ENCODE measurements at places on chromosomes 2 and 18.

GRCh38 chr2:49959961-49960553 is 805.7 kb upstream of the FSHR start:
- no peak for DNase-seq

DNA sequence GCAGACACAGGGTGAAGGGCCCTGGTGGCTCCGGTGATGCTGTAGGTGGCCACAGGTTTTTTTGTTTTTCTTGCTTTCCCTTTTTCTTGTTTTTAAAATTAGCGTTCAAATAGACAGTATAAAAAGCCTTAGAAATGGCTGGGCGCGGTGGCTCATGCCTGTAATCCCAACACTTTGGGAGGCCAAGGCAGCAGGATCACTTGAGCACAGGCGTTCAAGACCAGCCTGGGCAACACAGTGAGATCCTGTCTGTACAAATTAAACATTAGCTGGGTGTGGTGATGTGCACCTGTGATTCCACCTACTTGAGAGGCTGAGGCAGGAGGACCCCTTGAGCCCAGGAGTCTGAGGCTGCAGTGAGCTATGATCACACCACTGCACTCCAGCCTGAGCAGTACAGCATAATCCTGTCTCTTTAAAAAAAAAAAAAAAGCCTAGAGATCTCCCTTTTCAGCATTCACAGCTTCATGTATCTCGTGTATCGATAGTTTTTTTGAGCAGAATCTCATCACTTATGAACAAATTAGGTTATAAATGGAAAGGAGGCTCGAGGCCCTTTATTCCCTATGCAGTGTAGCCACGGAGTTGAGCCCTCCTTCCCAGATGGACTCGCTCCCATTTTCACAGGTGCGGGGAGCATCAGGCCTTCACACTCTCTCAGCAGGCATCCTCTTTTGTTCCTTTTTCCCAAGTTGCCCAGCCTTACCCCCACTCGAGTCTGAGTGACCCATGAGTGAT is 50.8 kb downstream of the EMILIN2 start:
- no peak for DNase-seq

DNA sequence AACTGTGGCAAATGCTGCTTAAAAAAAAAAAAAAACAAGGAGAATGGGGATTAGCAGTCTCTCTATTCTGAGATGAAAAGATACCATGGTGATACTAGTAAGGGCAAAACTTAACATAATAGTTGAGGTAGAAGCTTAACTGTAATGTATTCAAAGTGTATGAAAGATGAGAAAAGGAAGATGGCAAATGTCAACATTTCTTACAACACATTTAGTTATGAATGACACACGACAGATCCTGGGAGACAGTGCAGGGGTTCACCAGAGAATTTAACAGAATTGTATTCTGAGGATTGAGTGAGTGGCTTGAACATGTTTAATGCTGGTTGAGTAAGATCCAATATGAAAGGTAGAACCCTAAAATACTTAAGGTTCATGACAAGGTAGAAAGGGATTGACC is 52.7 kb downstream of the CUL3 start:
- no peak for DNase-seq

- no peak for DNase-seq
Measured at GRCh38 chr2:99822474-99823207, 319.7 kb downstream of the AFF3 start.

GRCh38 chr2:231934441-231935206 is 8.4 kb upstream of the NPPC start:
- no peak for DNase-seq

DNA sequence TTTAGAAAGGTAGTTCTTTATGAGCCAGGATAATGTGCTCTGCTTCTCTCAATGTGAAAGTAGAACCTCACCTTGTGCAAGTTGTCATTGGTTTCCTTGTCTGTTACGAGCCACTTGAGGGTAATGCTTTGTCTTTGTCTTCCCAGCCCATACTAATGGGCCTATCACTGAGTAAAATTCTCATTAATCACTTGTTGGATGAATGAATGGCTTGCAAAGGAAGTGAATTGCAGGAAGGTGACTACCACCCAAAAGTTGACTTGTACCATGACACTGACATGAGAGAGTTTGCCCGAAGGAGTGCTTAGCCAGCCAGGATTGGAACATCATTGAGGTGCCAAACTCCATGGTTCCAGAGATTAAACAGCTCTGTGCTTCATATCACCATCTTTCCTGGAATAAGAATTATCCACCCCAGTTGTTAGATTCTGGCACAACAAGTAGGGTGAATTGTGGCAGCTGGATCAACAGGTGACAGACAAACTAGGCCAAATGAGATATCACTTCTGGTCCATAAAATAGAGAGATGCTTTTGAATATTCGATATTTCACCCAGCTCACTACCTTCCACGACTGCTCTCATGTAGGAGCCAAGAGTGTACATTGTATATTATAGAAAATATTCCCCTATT is 20.5 kb upstream of the CD28 start:
- no peak for DNase-seq

- DNase-seq = no peak
Measured at GRCh38 chr2:222319586-222320435, 21.0 kb upstream of the PAX3 start.

DNA sequence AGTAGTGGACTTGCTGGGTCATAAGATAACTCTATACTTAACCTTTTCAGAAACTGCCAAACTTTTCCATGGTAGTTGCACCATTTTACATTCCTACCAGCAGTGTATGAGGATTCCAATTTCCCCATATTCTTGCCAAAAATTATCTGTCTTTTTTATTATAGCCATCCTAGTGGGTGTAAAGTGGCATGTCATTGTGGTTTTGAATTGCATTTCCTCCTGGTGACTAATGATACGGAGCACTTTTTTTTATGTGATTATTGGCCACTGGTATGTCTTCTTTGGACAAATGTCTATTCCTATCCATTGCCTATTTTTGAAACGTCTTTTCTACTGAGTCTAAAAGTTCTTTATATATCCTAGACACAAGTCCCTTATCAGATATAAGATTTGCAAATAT is 44.3 kb downstream of the CACNB4 start:
- peak; percentile 63 for DNase-seq

- DNase-seq = no peak
Measured at GRCh38 chr18:55054021-55054990, 95.0 kb upstream of the CCDC68 start.

- no peak for DNase-seq
Measured at GRCh38 chr2:239913636-239914417, 111.3 kb downstream of the NDUFA10 start.

- DNase-seq = peak; percentile 96
Measured at GRCh38 chr18:22465859-22466457, 48.2 kb upstream of the CTAGE1 start.

DNA sequence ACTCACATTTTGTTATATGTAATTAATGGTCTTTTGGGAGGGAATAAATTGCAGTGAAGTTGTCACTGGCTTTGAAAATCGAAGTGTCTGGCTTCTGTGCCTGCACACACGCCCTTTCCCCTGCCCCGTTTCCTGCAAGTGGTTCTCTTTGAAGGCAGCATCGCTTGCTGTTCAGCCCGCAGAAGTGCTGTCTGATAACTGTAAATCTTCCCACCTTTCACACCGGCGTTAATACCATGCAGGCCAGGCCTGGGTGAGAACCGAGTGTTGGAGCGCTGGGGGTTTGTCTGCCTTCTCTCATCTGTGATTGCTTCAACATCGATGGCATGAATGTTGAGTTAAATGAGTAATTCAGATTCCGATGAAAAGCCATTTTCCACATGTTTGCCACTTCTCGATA is 37.9 kb upstream of the RPL31 start:
- no peak for DNase-seq

GRCh38 chr2:135817951-135818350 is 19.0 kb downstream of the LCT start:
- no peak for DNase-seq

DNA sequence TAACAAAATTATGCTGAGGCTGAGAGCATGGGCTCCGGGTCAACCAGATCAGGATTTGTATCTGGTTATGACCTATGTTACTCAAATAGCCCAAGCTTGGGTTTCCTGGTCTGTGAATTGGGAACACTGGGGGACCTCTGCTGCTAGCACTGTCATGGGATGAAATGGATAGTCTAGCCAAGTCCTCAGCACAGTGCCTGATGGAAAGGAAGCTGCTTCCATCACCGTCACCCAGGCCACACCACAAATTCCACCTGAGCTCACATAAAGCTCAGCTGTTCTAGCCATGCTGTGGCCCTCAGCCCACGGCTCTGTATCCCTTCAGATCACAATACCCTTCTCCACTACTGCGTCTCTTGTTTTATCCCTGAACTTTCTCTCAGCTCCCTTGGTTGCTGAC is 179.6 kb upstream of the SP5 start:
- DNase-seq = no peak

GRCh38 chr2:150404147-150404546 is 83.3 kb downstream of the RND3 start:
- no peak for DNase-seq

DNA sequence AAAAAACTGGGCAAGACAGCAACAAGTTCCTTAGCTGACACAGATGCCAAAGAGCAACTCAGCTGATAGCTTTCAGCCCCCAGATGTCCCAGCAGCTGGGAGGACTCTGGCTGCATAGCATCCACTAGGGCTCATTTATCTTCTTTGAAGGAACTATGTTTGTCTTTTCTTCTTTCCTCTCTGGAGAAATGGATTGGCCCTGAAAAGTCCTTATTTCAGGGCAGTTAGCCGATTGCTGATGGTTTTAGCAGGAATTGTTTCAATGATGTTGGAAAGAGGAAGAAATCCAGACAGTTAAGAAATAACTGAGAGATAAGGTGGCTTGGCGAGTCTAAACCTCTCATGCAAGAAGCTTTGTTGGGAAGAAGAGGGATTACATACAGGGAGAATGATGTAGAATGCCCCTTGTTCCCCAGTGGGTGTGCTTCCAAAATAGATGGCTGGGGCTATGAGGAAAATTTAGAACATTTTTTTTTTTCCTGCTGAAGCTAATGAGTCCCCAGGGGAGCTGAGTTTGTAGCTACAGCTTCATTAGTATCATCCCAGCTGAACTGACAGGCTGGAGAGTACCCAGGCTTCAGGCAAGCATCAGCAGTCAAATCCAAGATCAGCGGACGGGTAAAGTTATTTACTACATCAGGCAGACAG is 33.6 kb upstream of the SERPINE2 start:
- DNase-seq = peak; percentile 66

DNA sequence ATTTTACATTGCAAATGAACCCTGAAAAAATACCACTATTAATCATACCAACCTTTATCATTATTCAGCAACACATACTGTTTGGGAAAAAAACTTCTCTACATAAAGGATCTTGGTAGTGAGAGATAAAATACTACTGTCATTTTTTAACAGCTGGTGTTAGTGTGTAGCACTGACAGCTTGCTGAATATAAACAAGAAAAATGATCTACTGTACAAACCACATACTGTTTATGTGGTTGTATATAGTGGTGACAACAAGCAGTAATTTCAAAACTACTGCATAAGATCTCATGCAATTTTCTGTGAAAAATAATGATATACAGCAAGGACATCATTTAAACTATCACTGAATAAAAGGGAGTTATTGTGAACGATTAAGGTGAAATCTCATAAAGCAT is 601.2 kb downstream of the LRP1B start:
- no peak for DNase-seq

DNA sequence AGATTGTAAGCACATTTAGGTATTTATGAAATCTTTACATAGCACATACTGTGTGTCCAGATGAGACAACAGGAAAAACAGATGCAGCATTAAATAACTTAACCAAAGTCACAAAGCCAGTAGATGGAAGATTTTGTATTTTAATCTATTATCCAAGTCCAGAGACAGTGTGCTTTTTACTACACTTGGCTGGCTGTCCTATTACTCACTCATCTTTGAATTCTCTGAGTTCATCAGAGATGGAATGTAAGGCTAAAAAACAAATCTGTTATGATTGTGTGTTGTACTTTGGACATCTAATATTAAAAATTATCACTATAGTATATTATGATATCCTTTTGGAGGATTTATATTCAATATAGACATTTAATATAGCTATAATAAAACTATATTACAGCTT is 1189.4 kb downstream of the DSC3 start:
- DNase-seq = peak; percentile 7

- DNase-seq = peak; percentile 87
Measured at GRCh38 chr2:19989667-19990415, at the start of gene WDR35. Gene WDR35 (minus strand): TSS chr2:19990105. CDS start chr2:19990015, 90 bp downstream.

DNA sequence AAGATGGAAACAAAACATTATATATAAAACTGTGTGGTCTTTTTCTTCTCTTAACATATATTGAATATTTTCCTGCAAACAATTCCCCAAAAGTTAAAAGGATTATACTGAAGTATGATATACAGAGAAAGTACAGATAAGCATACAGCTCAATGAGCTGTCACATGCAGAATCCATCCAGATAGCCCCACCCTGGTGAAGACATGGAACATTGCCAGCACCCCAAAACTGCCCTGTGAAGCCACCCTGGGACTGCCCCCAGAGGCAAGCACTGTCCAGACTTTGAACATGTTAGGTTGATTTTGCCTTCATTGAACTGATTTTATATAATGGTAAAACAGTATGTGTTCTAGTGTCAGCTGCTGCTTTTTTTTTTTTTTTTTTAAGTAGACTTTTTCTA is 112.3 kb upstream of the IL1R2 start:
- no peak for DNase-seq

- DNase-seq = peak; percentile 18
Measured at GRCh38 chr18:23658285-23658684, 4.4 kb downstream of the ANKRD29 start.

DNA sequence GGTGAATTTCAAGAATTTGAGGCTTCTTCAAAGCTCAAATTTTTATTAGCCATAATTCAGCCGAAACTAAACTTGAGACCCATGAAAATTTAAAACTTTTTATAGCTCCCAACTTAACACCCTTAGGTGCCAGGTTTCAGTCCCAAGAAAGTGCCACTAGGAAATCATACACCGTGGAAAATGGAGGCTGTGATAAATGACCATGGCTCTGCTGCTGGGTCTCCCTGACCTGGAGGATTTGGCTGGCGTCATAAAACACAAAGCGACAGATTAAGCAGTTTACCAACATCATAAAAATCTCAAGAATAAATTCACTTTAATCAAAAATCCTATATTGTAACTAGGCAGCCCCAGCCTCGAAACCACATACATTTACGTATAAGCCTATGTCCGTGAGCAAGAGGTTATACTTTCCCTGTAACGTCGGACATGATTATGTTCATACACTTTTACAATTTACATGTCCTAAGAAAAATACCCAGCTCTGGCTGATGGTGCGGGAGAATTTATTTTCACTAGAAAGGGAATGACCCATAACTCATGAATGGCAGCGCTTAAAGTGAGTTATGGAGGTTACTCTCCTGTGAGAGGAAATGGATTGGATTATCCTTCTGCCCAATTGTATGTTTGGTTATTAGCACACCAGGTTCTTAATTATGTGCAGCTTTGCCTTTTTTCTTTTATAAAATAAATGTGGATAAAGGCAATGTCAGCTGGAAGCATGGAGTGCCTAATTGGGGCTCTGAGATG is 329.4 kb downstream of the AGPS start:
- DNase-seq = no peak

DNA sequence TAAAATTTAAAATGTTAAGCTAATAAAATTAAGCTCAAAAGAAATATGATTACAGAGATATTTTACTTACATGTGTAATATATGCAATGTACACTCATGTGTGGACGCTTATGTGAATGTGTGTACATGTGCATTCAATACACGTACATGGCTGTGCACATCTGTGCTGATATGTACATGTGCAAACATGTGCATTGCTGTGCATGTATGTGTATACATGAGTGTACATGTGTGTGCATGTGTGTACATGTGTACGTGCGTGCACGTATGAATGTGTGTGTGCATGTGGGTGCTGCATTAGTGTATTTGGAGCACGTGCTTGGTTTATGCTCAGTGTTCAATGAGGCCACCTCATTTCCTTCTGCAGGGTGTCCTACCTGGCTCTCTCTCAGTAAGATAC is 88.2 kb upstream of the TMEM18 start:
- DNase-seq = no peak
